ENCODE measurements at places on chromosomes 16 and 17.

- no peak for DNase-seq
These were observed 26.2 kb upstream of the FOXK2 start for GRCh38 chr17:82493226-82493781.

DNA sequence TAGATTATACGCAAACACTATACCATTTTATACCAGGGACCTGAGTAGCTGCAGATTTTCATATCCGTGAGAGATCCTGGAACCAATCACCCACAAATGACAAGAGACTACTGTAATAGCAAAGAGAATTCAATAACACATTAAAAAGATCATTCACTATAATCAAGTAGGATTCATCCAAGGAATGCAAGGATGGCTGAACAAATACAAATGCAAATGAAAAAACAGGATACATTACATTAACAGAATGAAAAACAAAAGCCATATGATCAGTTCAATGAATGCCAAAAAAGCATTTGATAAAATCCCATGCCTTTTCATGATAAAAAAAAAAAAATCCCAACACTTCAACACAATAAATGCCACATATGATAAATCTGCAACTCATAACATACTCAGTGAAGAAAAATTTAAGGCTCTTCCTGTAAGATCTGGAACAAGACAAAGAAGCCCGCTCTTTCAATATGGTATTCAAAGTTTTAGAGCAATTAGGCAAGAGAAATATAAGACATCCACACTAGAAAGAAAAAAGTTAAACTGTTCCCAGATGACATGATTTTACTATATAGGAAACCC lies 29.0 kb downstream of the N4BP1 start:
- DNase-seq = no peak

DNA sequence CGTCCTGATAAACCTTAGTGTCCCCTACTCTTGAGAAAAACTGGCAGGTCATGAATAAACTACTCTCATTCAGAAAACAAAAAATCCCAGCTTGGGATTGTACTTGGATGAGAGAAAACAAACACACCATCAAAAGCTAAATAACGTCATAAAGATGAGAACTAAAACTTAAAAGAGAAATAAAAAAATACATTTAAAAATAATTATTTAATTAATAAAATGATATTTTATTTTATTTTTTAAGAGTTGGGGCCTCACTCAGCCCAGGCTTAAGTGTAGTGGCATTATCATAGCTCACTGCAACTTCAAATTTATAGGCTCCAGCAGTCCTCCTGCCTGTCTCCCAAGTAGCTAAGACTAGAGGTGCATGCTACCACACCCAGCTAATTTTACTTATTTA lies 125.4 kb upstream of the CA10 start:
- DNase-seq = no peak

DNA sequence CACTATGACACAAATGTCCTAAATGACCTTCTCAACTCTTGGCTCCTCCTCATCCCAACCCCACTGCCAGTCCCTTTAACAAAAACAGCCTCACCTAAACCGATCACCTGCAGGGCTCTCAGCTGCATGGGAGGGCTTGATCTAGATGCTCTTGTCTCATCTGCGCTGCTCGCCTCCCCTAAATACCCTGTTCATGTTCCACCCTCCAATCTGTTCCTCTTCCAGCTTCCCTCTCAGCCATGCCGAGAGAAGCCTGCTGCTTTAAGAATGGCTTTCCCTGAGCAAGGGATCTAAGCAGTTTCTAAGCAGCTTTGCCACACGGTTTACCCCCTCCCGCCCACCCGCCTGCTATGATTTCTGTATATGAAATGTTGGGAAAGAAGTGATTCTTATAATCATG lies 23.7 kb downstream of the PIPOX start:
- no peak for DNase-seq

DNA sequence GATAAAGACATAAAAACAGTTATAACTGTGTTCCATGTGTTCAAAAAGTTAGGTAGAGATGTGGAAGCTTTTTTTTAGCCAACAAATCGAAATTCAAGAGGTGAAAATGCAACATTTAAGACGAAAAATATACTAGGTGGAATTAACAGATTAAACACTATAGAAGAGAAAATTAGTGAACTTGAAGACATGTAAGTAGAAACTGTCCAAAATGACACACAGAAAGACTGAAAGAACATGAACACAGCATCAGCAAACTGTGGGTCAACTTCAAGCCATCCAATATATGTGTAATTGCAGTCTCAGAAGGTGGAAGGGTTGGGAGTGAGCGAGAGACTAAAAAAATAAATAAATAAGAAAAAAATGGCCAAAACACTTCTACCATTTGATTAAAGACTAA lies 9.3 kb downstream of the FAM83G start:
- DNase-seq = no peak

GRCh38 chr17:59856859-59857794 lies 35.6 kb downstream of the TUBD1 start:
- DNase-seq = no peak

- DNase-seq = no peak
These were observed 7.2 kb upstream of the PDK2 start for GRCh38 chr17:50087912-50088405.

- DNase-seq = no peak
These were observed 28.3 kb downstream of the ALDH3A2 start for GRCh38 chr17:19676896-19677295.

DNA sequence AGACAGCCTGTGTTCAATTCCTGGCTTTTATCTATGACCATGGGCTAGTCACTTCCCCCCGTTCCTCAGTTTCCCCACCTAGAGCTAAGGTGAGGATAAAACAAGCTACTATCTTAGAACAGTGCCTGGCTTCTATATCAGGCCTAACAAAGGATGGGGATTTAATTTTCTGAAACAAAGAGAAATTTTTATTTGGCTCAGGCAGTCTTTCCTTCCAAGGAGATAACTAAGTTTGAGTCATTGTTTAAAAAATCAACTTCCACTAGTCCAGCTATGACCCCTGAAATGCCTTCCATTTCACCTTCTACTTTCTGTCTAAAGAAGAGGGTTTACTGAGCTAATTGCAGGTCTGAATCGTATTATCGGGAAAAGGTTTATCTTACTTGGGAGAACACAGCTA lies 99.0 kb downstream of the CMIP start:
- no peak for DNase-seq

DNA sequence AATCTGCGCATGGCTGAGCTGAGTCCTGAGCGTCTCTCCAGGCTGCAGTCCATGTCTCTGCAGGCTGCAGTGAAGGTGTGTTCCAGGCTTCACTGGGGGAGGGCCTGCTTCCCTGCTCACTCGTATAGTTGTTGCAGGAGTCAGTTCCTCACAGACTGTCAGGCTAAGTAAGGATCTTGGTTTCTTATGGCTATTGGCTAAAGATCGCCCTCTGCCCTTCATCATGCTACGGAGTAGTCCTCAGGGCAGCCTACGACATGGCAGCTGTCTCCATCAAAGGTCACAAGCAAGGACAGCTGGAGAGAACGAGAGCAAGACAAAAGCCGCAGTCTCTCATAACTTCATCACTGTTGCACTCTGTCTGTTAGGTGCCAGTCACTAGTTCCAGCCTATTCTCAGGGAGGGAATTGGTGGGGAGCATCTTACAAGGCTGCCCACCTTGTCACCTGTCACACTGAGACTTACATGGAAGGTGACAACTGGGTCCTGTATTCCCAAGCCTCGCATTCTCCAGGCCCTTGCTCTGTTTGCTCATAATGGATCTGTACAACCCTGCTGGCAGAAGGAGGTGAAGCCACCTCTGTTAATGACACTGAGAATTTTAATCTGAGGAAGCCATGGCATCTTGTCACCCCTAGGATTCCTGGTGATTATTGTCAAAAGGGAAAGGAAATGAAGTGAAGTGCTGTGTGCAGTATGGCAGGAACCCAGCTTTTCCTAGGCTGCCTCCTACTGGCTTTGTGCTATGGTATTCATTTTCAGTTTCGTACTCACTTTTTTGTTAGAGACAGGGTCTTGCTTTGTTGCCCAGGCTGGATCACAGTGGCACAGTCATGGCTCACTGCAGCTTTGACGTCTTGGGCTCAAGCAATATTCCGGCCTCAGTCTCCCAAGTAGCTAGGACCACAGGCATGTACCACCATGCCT lies 43.4 kb downstream of the MFSD11 start:
- no peak for DNase-seq

- no peak for DNase-seq
These were observed 90.1 kb upstream of the KCNJ18 start for GRCh38 chr17:21602176-21602575.

- DNase-seq = no peak
These were observed 72.7 kb downstream of the GAS7 start for GRCh38 chr17:10125531-10126275.

DNA sequence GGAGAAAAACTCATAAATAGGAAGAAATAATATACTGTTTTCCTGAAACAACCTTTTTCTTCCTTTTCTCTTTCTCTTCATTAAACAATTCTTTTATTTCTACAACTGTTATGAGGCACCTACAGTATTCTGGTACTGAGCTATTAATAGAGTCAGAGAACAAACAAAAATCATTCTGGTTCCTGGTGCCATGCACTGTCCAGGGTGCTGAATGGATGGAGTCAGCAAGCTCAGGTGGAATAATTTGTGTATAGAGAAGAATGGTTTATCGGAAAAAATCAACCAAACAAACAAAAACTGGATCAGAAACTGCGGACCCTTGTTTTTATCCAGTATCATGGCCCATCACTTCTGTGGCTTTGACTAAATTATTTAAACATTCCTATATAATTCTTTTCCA lies 430.3 kb upstream of the GOT2 start:
- no peak for DNase-seq

- no peak for DNase-seq
These were observed 56.0 kb downstream of the ACSM2A start for GRCh38 chr16:20507280-20507679.

DNA sequence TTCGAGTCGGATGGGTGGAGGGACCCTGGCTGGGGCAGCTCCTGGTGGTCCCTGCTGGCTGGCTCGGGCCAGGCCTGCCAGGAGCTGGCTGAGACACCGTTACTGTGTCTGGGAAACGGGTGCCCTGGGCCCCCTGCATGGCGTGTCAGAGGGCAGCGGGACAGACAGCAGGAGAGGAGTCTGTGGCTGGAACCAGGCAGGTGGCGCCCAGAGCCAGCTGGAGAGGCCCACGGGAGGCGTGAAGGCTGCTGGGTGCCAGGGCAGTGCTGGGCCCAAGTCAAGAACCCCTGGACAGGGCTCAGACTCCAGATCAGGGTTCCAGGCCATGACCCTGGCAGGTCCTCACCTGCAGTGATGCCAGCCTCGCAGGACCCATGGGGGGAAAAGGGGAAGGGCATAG lies 16.6 kb downstream of the SOX8 start:
- DNase-seq = no peak

GRCh38 chr17:43308999-43309398 lies 75.2 kb upstream of the RNU2-1 start:
- DNase-seq = no peak

DNA sequence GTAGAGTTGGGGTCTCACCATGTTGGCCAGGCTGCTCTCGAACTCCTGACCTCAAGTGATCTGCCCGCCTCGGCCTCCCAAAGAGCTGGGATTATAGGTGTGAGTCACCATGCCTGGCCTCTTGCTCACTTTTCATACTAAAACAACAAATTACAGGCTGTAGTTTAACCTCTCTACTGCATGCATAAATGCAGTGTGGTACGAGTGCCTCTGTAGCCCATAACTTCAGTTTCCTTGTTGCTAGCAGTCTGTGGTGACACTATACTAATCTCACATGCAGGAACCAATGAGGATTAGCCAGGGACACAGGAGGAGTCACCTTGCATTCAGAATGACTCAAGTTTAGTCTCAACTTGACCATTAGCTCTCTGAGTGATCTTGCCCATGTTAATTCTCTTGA lies 20.1 kb downstream of the HMOX2 start:
- DNase-seq = no peak

- DNase-seq = no peak
These were observed 14.2 kb downstream of the SLC47A2 start for GRCh38 chr17:19702217-19702641.

DNA sequence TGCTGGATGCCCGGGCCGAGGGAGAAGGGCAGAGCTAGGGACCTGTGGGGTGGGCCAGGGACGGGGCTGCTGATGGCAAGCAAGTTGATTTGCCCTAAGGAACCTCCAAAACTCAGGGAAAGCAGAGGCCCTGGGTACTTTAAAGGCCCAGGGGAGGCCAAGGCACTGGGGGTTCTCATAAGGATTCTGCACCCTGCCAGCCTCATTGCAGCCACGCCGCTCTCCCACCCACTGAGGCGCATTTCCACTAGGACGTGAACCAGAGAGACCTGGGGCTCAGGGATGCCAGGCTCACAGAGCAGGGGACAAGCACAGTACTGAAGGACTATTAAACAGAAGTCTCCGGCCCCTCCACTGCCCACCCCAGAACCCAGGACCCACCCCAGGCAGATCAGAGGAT lies 39.4 kb upstream of the RBFOX3 start:
- DNase-seq = no peak

- DNase-seq = no peak
These were observed 24.6 kb downstream of the COPRS start for GRCh38 chr17:31834448-31834847.

GRCh38 chr16:56081371-56081770 lies 109.9 kb upstream of the GNAO1 start:
- no peak for DNase-seq

- DNase-seq = no peak
These were observed 106.5 kb downstream of the MGAT5B start for GRCh38 chr17:76974721-76975120.

GRCh38 chr17:75130632-75131277 lies 787 bp downstream of the NT5C start:
- DNase-seq = no peak

DNA sequence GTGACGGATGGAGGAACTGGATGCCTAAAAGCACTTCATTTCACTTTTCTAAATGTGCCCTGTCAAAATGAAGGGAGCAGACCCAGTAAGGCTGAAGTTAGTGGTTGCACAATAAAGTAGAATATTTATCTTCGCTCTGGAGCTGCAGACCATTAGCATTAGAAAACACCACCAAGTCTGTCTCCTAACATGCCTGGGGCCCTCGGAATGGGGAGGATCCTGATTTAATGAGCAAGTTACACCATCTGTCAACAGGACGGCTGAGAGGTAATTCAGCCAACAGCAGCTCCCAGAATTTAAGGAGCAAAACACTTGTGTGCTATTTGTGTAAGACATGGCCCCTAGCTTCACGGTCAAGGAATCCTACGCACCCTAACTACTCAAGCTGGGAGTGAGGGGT lies 22.3 kb downstream of the CA10 start:
- DNase-seq = no peak
